ENCODE measurements at places on chromosomes 3 and 15. TPM values are rescaled to one million over a fixed set of nuclear protein-coding genes. Genes with fewer than 3 reads are reported as not detected.

Gene SLC12A8
- 1.5 TPM for polyA plus RNA-seq

Gene AKAP13
- 98.5 TPM for polyA plus RNA-seq

Gene LEKR1
- 1.8 TPM for polyA plus RNA-seq

Gene MASP1
- polyA plus RNA-seq = 3.0 TPM

Gene IL12A
- 1.8 TPM for polyA plus RNA-seq

Gene BCHE
- polyA plus RNA-seq = 57.9 TPM

Gene CHRD
- polyA plus RNA-seq = 15.0 TPM

Gene B3GALNT1
- 35.9 TPM for polyA plus RNA-seq

Gene CDC25A
- polyA plus RNA-seq = 8.7 TPM

Gene DYNLT2B
- polyA plus RNA-seq = 31.6 TPM

Gene SLC51A
- 6.7 TPM for polyA plus RNA-seq

Gene MYRIP
- polyA plus RNA-seq = 0.42 TPM

Gene ZPLD1
- polyA plus RNA-seq = not detected

Gene STXBP5L
- polyA plus RNA-seq = 0.20 TPM

Gene CDHR4
- 4.5 TPM for polyA plus RNA-seq

Gene BTLA
- 0.31 TPM for polyA plus RNA-seq

Gene AQP9
- 0.31 TPM for polyA plus RNA-seq

Gene RASGRF1
- 39.9 TPM for polyA plus RNA-seq

Gene MUC4
- 1.2 TPM for polyA plus RNA-seq

Gene SLC7A14
- polyA plus RNA-seq = 0.01 TPM

Gene TGM4
- polyA plus RNA-seq = 0.05 TPM

Gene PRTG
- polyA plus RNA-seq = 8.1 TPM

Gene SUSD5
- 2.8 TPM for polyA plus RNA-seq

Gene C3orf22
- polyA plus RNA-seq = 0.15 TPM

Gene KCNMB2
- 15.9 TPM for polyA plus RNA-seq

Gene PLCH1
- 23.2 TPM for polyA plus RNA-seq

Gene WDR72
- 3.6 TPM for polyA plus RNA-seq

Gene CLDN18
- 142 TPM for polyA plus RNA-seq

Gene PRKCI
- polyA plus RNA-seq = 83.2 TPM

Gene KCNH8
- 3.0 TPM for polyA plus RNA-seq

Gene EXD1
- not detected for polyA plus RNA-seq

Gene TM4SF18
- polyA plus RNA-seq = 16.1 TPM

Gene HHATL
- 0.84 TPM for polyA plus RNA-seq

Gene COL6A5
- polyA plus RNA-seq = 4.5 TPM

Measured in right lung (tissue), 10 donors.